ENCODE measurements at places on chromosomes 5 and 9.

- no peak for DNase-seq
Measured at GRCh38 chr5:16679863-16680262, 63.1 kb upstream of the RETREG1 start.

GRCh38 chr5:108380531-108381349, 1.2 kb downstream of the FBXL17 start:
- peak; percentile 27 for DNase-seq

DNA sequence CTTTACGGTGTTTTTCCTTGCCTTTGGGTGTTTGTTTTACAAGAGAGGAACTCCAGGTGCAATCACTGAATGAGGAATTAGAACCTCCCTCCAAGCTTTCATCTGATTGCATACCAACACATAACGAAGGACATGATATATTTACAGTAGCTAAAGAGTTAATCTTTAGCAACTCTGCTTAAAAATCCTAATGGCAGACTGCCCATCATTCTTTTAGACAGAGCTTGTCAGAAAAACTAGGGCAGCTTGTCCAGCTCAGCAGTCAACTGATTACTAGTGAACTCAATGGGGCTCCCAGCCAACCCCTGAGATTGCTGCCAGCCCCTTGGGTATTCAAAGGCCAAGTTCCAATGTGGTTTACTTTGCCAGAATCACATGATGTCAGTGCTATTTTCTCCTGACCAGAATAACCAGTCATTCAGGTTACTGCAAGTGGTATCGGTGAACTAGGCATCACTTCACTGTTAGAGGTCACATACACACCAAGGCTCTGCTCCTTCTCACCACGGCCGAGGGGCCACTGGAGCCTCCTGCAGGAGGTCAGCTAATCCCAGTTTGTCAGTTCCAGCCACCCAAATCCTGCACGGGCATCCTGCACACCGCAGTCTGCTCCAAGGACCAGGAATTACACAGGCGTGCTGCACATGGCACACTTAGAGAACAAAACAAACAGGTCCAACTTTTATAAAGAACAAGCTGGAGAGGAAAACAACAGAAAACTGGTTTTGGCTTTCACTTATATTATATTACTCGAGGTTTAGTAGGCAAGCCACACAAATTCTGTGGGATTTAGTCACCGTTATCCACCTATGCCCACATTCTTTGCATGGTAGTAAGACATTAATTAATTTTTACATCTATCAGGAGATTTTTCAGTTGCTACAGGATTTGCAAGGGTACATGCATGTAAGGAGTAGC, 62.5 kb downstream of the NFIB start:
- DNase-seq = no peak

DNA sequence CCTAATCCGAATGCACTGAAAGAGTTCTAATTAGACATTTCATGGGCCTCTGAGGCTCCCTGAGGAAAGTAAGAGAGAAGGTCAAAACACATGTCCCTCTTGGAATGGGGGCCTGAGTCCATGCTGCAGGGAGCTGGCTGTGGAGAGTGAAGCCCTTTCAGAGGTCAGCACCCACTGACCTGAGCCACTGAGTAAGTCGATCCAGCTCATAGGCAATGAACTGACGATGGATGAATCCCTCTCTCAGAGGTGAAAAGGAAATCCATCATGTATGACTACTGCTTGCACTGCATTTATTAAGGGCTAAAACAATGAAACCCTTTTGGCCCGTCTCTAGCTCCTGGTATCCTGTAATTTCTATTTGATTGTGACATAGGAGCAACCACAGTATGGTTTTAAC, 288.9 kb upstream of the VLDLR start:
- DNase-seq = no peak

- DNase-seq = no peak
Measured at GRCh38 chr5:158487664-158488063, 612.1 kb downstream of the EBF1 start.

DNA sequence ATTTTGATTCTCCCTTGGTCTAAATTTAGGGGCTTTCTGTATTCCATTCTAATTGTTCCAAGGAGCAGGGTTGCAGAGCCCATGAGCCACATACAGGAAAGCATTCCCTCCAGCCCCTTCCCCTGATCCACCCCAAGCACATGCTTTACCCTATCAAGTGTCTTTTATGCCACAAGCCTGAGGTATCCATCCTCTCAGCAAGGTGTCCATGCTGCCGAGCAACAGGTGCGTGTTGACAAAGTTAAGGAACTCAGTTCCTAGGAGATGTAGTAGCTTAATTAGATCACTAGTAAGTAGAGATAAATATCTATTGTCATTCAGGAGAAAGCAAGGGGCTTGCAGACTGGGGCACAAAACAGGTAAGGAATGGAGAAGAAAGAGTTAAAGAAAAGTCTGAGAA, 57.8 kb downstream of the FEM1C start:
- DNase-seq = no peak

All from activated CD8-positive, alpha-beta memory T cell treated with anti-CD3 and anti-CD28 coated beads for 48 hours (primary cell).